Activated CD4-positive, alpha-beta T cell treated with anti-CD3 and anti-CD28 coated beads for 4 hours (primary cell): ENCODE measurements at places on chromosomes 4 and X.

- no peak for DNase-seq
Measured at GRCh38 chrX:132094164-132094563, 33.7 kb downstream of the FRMD7 start.

GRCh38 chr4:158610790-158611189, 60.9 kb downstream of the C4orf46 start:
- no peak for DNase-seq

DNA sequence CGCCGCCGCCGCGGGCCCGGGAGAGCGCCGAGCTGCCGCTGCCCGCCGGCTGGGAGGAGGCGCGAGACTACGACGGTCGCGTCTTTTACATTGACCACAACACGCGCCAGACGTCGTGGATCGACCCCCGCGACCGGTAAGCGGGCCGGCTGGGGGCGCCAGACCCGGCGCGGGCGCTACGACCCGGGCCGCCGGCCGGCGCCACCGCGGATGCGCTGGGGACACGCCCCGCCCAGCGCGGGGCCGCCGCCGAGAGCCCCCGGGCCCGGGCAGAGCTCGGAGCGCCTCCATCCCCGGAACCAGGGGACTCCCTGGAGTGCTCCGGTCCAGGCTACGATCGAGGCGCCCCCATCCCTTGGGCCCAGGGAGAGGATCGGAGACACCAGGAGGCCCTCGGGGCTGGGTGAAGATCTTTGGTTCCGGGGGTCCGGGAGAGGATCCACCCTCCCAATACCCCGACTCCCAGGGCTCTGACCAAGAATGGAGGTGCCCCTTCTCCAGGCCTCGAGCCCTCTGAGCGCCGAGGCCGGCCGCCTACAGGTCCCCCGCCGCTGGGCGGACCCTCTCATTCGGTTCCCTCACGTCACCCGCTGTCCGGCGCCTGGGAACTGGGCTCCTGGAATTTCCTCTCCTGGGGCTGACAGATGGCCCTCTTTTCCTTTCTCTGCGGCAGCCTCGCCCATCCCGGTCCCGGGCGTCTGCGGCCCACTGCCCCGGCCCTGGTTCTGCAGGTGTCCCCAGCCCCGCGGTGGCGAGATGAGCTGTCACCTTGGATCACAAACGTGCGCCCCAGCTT, 48.8 kb downstream of the CLDN34 start:
- no peak for DNase-seq

- peak; percentile 46 for DNase-seq
Measured at GRCh38 chrX:115892787-115893671, 277.5 kb upstream of the AGTR2 start.

GRCh38 chrX:80765220-80765625, 44.5 kb downstream of the BRWD3 start:
- DNase-seq: no peak

DNA sequence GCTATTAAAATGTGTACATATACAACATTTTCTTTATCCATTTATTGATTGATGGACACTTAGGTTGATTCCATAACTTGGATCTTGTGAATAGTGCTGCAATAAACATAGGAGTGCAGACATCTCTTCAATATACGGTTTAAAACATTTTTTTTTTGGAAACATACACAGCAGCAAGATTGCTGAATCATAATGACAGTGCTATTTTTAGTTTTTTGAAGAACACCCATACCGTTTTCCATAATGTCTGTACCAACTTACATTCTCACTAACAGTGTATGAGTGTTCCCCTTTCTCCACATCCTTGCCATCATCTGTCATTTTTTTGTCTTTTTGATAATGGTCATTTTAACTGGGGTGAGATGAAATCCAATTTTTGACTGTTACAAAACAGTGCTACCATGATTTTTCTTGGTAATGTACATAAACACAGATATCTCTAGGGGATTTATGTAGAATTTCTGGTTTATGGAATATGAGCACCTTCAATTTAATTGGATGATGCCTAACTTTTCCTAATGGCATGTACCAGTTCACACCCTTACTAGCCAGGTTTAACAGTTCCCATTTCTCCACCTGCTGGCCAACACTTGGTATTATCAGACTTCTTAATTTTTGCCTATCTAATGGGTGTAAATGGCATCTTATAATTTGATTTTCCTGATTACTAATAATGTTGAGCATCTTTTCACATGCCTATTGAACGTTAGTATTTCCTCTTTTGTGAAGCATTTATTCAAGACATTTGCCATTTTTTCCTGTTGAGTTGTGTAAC, 21.0 kb upstream of the TMSB15B start:
- peak; percentile 15 for DNase-seq

- DNase-seq: no peak
Measured at GRCh38 chr4:188275686-188276085, 136.4 kb downstream of the TRIML1 start.

DNA sequence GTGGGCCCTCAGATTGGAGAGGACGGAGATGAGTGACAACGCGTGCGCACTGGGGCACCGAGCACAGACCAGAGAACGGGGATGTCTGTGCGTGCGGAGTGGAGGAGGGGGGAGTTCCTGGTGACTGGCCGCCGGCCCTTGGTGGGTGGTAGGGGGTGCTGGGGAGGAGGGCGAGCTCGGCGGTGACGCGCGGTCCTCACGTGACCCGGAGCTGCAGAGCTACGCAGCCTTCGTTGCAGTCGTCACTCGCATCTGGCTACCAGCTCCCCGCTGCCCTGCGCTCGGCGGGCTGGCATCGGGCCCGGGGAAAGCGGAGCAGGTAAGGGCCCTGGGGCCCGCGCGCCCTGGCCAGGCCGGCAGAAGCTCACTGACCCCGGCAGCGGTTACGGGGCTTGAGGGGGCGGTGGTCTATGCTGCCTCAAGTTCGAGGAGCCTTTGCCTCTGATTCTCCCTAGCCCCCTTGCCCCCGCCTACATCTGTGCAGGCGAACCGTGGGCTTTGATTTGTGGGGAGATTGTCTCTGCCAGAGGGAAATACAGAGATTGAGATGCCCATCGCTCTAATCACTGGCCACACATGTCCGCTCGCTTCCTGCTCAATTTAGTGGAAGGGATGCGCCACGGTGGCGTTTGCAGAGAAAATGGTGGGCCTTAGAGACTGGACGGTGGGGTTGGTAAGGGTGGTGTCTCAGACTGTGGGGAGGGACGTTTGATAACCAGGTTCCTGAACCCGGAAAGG, at the start of gene ARMCX4:
TSS of gene ARMCX4 (plus strand) at position 245 of the 738 bp plus-strand sequence. CDS start 3,134 bp downstream, outside the sequence.
- DNase-seq: peak; percentile 34
